ENCODE measurements at places on chromosomes 1 and 21.

DNA sequence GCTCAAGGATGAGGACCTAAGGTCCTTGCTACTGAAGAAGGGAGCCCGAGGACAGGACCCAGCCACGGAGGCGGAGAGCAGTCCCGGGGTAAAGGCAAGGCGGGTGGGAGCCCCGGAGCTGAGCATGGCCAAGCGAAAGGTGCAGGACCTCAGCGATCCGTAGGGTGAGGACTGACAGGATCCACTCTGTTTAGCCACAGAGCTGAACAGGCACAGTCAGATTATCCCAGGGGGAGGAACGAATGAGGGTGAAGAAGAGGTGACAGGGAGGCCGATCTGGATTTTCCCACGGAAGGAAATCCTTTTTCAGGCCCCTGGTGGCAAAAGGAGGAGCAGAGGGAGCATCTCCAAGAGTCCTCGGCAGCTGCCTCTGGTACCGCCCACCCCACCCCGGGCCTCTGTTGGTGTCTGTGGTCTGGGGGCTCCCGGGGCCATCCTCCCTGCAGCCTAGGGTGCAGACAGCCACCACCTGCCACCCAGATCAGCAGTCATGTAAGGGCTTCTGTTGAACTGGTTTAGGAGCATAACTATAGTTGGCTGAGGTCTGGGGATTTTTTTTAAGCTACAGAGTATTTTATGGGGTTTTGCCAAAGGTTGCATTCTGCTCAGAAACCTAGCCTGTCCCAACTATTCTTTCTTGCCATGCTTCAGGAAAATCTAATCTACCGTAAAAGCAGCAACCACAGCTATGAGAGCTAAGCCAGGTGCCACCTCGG lies 32.3 kb upstream of the LBR start:
- DNase-seq: no peak

DNA sequence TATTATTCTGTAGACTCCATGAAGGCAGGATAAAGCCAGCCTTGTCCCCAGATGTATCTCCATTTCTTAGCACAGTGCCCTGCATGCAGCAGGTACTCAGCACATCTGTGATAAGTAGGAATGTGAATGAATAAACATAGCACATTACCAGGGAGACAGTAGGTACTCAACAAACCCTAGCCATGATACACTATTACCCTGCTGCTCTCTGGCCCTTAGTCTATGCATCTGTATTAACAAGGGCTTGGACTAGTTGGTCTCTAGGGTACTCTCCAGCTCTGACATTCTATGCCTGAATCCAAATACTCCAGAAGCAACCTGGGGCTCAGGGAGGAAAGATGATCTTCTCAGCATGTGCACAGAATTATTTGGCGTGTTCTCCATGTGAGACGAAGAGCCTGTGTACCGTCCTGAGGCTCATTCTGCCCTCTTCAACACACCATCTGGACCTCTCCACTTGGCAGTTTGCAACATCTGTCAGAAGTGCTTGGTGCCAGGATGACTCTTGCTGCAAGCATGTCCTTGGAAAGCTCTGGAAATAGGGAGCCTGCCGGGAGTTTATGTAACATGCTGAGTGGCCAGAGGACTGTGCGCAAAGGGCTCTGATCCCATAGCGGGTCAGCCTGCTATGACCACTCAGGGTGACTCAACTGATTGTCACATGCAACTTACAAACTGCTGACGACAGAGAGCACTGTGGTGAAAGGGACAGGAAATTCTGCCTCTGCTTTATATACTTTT lies 228.2 kb upstream of the USP24 start:
- peak; percentile 99 for DNase-seq

- DNase-seq: no peak
Measured at GRCh38 chr1:191839891-191840290, 318.4 kb upstream of the RGS18 start.

DNA sequence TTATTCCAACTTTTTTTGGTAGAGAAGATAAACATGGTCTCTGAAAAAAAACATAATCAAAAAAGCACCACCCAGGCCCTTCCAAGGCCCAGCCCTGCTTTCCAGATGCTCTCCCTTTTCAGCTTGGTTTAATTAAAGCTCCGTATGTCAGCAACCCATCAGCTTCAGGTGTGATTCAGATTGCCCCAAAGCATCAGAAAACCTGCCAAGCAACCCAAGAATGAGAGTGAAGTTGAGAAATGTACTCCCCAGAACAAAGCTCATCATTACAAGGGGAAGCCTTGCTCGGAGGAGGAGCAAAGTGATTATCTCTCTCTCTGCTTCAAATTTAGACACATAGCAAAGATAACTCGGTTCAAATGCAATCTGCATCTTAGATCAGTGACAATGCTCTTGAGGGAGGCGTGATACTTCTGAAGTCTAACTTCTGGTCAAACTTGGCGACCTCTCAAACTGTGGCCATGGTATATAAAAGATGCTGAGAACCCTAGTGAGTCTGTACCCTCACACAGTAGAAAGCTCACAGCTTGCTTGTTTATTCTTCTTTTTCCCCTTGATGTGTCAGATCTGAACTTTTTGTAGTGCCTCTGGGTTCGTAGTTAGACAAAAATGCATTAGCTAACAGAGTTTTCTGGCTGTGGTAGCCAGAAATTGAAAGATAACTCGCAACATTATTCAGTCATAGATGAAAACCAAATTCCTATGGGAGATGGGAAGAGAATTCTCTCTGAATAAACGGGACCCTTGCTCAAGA lies 63.3 kb upstream of the ZC3H11B start:
- DNase-seq: no peak

- DNase-seq: no peak
Measured at GRCh38 chr21:23021481-23021880, 2023.3 kb downstream of the NCAM2 start.

DNA sequence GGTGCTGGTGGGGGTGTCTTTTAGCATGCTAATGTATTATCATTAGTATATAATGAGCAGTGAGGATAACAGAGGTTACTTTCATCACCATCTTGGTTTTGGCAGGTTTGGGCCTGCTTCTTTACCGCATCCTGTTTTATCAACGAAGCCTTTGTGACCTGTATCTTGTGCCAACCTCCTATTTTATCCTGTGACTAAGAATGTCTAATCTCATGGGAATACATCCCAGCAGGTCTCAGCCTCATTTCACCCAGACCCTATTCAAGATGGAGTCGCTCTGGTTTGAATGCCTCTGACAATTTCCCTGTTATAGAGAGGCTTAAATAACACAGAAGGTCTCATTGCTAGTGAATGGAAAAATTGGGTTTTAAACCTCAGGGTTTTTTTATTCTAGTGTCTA lies 300.8 kb upstream of the PROX1 start:
- DNase-seq: no peak

- no peak for DNase-seq
Measured at GRCh38 chr1:222592171-222592570, 2.4 kb upstream of the TAF1A start.

DNA sequence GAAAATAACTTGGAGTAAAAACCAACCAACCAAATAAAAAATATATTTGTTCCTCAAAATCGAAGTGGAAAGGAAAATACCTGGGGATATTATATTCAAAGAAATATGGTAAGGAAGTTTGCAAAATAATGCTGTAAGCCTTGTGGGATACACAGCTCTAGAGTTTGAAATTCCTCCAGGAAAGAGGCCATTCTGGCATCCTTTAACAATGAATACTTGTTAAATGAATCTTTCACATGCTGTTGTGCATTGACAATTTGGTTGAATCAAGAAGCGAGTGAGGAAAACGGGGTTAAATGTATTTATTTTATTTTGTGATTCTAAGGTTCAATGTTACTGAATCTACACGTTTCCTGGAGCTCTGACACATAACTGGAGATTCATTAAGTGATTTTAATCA lies 30.5 kb upstream of the NTNG1 start:
- no peak for DNase-seq

DNA sequence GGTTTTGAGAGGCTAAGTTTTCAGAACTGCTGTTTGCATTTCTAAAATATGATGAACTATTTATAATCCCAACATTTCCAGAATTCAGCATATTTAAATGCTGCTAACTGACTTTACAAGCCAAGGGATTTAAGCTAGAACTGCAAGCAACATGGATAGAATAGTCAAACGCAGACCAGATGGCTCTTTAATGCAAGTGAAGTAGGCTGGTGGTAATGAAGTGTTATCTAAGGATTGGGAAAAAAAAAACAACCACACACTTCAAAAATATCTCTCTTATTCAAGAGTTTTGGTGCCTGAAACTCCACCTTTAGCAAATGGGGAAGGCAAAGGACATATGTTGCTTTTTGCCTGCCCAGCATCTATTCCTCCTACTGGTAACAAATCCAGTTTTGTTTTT lies 20.9 kb upstream of the SSX2IP start:
- DNase-seq: no peak

DNA sequence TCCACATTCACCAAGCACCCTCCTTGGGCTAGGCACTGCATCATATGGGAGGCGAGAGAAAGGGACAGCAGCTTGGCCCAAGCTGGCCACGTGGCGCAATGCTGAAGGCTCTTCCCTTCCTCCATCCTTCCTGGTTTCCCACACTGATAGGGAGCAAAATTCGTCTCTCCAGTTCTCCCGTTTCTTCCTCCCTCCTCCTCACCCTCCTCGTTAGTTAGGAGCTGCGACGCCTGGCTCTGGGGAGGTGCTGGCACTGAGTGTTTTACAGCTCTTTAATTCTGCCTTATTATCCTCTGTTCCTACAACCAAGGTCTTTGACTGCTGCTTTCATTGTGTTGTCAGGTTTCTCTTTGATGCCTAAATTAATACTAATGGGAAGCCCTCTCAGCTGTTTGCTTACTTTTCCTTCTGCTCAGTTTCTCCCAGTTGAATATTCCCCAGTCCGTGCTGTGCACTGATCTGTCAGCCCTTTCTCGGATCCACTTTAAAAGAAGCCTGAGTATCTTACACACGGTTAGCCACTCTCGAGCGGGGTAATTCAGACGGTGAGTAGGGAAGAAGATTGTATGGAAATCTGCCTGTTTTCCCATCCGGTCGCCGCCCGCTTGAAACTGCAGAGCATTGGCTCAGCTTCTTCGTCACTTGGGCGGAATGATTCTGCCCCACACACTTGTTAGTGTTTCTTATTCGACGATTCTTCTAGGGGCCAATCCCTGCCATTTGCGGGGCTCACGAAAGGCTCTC lies 56.2 kb upstream of the SMYD2 start:
- no peak for DNase-seq

DNA sequence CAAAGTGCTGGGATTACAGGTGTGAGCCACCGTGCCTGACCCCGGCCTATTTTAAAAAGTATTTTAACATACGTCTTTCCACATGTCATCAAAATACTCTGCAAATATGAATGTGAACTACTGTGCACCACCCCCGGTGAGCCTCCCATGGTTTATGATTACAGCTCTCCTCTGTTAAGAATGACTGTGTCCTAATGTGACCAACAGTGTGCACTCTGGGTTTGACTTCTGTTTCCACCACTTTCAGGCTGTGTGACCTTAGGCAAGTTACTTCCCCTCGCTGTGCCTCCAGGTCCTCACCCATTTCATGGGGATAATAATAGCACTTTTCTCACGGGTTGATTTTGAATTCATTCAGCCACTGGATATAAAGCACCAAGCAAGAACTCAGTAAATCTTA lies 14.7 kb downstream of the AMPD2 start:
- no peak for DNase-seq

GRCh38 chr1:11749203-11749689 lies 12.7 kb upstream of the C1orf167 start:
- DNase-seq: no peak

DNA sequence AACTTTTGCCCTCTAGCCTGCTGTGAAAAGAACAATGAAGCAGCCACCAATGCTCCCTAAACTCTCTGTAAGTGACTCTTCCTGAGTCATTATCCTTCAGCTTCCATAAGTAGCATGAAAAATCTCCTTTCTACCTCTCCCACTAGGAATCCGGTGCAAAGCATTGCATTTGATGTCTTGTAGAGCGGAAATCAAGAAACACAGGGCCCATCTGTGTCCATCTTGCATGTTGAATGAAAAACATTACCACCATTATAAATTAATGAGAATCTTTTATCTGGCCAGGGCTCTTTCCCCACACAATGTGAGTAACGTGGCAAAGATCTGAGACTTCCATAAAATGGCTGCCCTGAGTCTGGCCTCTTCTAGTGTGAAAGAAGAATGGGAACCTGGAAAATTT lies 324.4 kb downstream of the ADGRL2 start:
- no peak for DNase-seq

GRCh38 chr1:22665752-22666151 lies 12.7 kb downstream of the C1QB start:
- no peak for DNase-seq

DNA sequence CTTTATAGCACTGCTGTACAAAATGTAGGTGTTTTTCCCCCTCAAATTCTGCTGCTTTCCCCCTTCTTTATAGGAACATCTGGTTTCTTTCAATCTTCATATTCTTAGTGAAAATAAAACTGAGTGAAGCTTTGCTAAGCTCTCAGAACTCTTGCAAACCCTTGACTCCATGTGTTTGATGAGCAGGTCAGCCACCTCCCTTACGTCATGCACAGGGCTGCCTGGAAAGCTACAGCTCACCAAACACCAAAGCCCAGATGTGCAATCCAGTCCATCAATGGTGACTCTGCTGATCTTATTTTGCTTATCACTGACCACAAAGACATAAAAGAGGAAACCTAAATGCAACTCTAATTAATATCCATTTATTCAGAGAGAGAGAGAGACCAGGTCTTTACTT lies 5.5 kb downstream of the CACNA1E start:
- no peak for DNase-seq

GRCh38 chr1:160618327-160618726 lies 28.5 kb downstream of the SLAMF1 start:
- no peak for DNase-seq

DNA sequence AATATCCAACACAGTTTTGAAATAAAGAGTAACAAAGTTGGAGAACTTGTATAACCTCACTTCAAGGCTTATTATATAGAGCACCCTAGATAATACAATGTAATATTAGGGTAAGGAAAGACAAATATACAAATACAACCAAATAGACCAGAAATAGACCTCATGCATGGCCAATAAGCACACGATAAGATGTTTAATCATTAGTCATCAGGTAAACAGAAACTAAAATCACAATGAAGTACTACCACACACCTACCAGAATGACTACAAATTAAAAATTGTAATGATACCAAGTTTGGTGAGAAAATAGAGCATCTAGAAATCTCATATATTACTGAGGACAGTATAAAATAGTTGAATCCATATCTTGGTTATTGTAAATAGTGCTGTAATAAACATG lies 20.3 kb upstream of the CTTNBP2NL start:
- no peak for DNase-seq

GRCh38 chr1:207933205-207933800 lies 22.4 kb upstream of the CD34 start:
- DNase-seq: no peak

GRCh38 chr1:23114424-23115079 lies 54.1 kb downstream of the LUZP1 start:
- DNase-seq: no peak

DNA sequence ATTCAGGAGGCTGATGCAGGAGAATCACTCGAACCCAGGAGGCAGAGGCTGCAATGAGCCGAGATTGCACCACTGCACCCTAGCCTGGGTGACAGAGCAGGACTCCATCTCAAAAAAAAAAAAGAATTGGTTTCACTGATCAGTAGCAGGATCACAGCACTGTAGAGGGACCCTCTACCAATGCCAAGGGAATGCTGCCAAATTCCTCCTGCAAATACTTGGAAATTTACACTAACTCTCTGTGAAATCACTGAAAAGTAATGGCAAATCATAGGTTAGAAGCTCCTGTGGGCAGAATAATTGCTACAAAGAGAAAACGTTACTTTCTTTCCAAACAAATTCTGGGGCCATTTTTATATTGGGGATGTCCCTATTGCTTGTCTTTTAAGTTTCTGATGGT lies 6.7 kb upstream of the GPR25 start:
- no peak for DNase-seq

All from HS-5 (cell line).